Right forelimb (tissue), 1 donor: ENCODE measurements at places on chromosomes 7 and 10.

DNA sequence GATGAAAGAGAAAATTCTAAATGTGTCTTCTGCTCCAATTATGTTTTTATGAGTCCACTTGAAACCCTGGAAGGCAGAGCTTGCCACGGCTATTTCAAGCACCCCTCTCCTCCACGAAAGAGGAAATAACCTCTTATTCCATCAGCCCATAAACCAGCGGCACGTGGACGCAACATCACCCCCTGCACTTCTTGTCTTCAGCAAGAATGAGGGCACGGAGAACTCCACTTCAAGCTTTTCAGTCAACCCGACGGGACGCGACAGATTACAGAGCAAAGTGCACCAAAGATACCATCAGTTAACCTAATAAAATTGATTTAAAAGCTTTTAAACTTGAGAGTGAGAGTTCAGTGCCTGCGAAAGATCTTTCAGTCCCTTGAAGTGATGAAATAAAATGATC, 406.3 kb downstream of the GALNT17 start:
- DNase-seq: no peak

DNA sequence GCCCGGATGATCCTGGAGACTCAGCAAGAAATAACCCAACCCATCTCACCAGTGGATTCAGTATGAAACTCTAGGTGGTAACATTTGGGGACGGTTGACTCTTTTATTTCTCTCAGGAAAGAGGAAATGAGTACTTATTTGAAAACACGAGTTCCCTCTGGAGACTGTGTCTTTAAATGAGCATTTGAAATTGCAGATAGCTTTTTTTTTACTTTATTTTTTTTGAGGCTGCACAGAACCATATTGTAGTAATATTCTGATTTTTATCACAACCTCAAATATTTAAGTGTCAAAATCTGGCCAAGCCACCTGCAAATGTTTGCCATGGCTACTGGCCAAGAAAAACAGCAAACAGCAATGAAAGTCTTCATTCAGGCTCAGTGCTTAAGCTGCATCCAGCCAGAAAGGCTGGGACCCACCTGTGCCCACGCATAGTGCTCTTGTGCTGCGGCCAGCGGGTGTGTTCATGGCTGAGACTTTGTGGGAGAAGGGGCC, 160.8 kb downstream of the CREB5 start:
- DNase-seq: peak; percentile 66

- DNase-seq: peak; percentile 65
Measured at GRCh38 chr10:59907918-59908807, 1.8 kb upstream of the CCDC6 start.

GRCh38 chr10:54800741-54801421, at the start of gene PCDH15:
Gene PCDH15 (minus strand): TSS chr10:54801231. CDS start chr10:54664262, 136,969 bp downstream.
- no peak for DNase-seq

- DNase-seq: no peak
Measured at GRCh38 chr10:101856626-101857025, 13.0 kb upstream of the KCNIP2 start.

DNA sequence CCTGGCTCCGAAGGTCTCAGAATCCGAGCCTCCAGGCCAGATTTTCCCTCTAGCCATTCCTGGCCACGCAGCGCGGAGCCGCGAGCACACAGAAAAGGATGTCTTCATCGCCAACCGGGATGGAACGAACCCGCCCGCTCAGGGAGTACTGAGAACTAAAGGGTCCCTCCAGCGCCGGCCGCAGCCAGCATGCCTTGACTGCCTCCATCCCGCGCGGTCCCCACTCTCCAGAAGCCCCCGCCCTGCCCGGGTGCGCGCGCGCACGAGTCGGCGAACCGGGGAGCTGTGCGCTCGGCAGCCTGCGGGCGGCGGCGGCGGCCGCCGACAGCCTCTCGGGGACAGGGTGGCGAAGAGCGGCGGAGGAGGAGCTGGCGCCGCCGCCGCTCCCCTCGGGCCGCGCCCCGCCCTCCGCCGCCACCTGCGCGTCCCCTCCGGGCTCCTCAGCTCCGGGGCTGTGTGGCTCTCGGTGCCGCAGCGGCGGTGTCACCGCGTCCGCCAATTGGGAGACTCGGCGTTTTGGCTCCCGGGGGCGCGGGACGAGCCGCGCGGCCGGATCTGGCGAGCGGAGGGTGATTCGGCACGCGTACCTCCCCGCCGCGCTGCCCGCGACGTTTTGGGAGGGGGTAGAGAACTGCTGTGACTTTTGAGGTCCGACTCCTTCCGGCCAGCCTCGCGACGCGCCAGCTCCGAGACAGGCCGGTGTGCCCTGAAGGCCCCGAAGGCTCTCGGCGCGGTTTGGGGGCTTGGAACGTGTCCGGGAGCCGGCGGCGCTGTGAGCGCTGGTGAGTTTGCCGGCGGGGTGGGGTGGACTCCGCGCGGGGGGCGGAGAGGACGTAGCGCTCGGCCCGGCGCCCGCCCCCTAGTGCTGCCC, 453 bp upstream of the GALNT17 start:
- DNase-seq: peak; percentile 84

GRCh38 chr10:119189811-119190282, 11.2 kb upstream of the PRDX3 start:
- DNase-seq: no peak

- DNase-seq: no peak
Measured at GRCh38 chr10:436013-436697, 253.3 kb downstream of the DIP2C start.
